CD4-positive, alpha-beta memory T cell (primary cell): ENCODE measurements at places on chromosomes 12 and 14. TPM values are rescaled to one million over a fixed set of nuclear protein-coding genes. Genes with fewer than 3 reads are reported as not detected.

The TMPRSS12 gene
- not detected for polyA plus RNA-seq

The MYO1H gene
- polyA plus RNA-seq, result not detected

The CABP1 gene
- polyA plus RNA-seq, result not detected

The SMCO3 gene
- polyA plus RNA-seq, result 0.31 TPM

The PPP1CC gene
- polyA plus RNA-seq, result 216 TPM

The SIX4 gene
- polyA plus RNA-seq, result not detected

The SOAT2 gene
- 0.85 TPM for polyA plus RNA-seq

The CDCA4 gene
- polyA plus RNA-seq, result 18.7 TPM

The MSI1 gene
- polyA plus RNA-seq, result not detected

The INTS13 gene
- polyA plus RNA-seq, result 20.6 TPM

The ESPL1 gene
- polyA plus RNA-seq, result not detected

GRCh38 chr12:83827860-83828259 lies 1084.7 kb downstream of the SLC6A15 start:
- H3K27ac ChIP-seq, result no peak overlapping the region
- H3K36me3 ChIP-seq, result no peaks in the 10 kb centered on the region
- no peak overlapping the region for H3K4me3 ChIP-seq
- DNase-seq, result no peak
- no peaks in the 10 kb centered on the region for H3K27me3 ChIP-seq
- H3K4me1 ChIP-seq, result no peaks in the 10 kb centered on the region

GRCh38 chr14:87489196-87489819 lies 503.7 kb downstream of the GALC start:
- H3K4me1 ChIP-seq, result no peaks in the 10 kb centered on the region
- H3K27ac ChIP-seq, result no peak overlapping the region
- H3K36me3 ChIP-seq, result no peaks in the 10 kb centered on the region
- no peak overlapping the region for H3K4me3 ChIP-seq
- no peak for DNase-seq
- no peaks in the 10 kb centered on the region for H3K27me3 ChIP-seq

GRCh38 chr12:57031138-57031725 lies 14.9 kb upstream of the TAC3 start:
- H3K4me1 ChIP-seq, result peaks cover 30% of the 10 kb centered on the region
- no peaks in the 10 kb centered on the region for H3K36me3 ChIP-seq
- peak; percentile 17 for DNase-seq
- H3K27me3 ChIP-seq, result no peaks in the 10 kb centered on the region

DNA sequence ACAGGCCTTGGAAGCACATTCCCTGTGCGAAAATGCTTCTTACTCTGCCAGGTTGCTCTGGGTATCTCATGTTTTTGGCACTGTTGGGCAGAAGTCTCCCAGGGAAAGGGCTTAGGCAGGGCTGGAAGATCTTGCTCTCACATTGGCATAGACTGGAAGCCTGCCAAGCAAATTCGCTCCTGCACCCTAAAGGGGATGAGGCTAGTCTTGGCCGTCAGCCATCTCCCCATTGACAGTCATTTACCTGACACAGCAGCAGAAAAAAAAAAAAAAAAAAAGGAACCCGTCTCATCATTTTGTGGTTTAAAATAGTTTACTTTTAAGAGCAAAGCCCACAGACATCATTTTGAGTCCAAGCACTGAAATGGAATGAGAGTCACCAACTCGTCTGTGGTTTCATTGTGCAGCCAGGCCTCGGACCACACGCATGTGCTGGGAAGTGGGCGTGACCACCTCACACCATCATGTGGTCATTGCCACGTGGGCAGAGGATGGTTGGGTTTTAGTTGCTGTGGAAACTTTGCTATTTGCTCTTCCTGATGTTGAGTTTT lies 84.8 kb downstream of the NRXN3 start:
- no peaks in the 10 kb centered on the region for H3K4me1 ChIP-seq
- H3K27ac ChIP-seq, result no peak overlapping the region
- H3K27me3 ChIP-seq, result no peaks in the 10 kb centered on the region
- no peak for DNase-seq
- no peak overlapping the region for H3K4me3 ChIP-seq
- H3K36me3 ChIP-seq, result no peaks in the 10 kb centered on the region

DNA sequence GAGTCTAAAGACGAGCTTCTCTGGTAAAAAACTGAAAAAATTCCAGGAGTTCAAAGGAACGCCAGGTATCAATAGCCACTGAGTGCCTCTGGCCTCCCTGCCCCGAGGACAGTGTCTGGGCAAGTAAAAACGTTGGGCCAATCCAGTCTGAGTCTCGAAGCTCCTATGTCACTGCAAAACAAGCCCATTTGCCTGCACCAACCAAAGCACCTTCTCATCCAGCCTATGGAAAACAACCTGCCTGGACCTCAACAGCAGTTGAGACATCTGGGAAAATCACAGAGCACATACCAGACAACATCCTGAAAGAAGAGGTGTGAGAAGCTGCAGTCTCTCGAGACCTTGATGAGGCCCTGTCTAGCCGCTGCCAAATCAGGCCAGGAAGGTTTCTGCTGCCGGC lies 56.6 kb downstream of the RNF34 start:
- H3K36me3 ChIP-seq, result peaks cover 3% of the 10 kb centered on the region
- no peak overlapping the region for H3K4me3 ChIP-seq
- no peak for DNase-seq
- H3K27ac ChIP-seq, result no peak overlapping the region
- no peaks in the 10 kb centered on the region for H3K27me3 ChIP-seq

DNA sequence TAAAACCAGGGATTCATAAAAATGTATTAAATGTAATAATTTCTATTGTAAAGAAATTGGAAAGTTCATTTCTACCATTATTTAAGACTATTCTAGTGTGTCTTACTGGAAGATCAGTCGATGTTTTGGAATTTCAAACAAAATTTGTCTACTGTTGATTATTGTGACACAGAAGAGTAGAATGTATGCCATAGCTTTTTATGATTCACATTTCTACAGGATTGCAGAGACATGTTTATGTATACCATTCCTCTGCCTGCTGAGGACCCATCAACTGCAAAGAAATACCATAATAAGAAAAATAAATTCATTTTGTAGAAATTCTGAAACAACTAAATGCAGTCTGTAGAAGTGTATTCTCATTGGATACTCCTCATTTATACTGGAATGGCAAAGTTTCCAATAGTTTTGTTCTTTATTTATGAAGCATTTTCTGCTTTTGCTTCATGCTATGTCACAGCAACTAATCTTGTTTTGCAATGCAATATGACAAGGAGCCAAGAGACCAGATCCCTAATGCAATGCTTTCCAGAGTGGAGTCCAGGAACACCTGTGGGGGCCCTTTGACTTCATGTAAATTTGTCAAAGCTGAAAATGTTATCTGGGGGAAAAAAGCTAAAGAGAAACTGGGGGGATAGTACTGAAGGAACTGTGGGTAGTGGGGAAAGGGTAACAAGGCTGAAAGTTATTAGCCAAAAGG lies 172.9 kb upstream of the LRIG3 start:
- no peak overlapping the region for H3K4me3 ChIP-seq
- no peaks in the 10 kb centered on the region for H3K36me3 ChIP-seq
- no peaks in the 10 kb centered on the region for H3K27me3 ChIP-seq
- DNase-seq, result no peak

DNA sequence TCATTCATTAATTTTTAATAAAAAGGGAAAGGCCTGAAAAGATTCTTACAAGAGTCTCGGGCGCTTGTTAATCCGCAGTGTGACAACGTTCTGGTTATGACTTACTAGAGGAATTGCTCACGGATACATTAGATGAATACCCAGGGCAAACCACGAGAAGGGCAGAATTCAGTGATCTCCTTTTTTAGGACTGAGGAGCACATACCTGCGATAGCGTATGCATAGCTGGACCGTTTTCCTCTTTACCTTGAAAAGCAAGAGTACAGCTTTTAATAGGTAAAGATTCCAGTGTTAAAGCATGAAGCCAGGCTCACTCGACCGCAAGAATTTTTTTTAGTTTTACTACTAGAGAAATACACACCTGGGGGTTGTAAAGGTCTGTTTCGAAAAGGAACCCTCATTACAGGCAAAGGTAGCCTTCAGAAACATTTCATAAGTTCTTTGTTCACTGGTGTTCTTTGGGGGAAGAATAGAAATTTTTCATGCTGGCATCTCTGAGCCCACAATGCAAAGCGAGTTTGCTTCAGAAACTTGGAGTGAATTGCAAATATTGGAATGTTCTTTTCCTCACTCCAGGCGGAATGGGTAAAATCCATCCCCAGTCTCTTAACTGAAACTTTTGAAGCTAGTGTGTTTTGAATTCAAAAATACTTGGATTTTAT lies 953 bp downstream of the MAPK1IP1L start:
- no peak for DNase-seq
- H3K27ac ChIP-seq, result peak overlapping the region; percentile 100
- H3K4me3 ChIP-seq, result peak overlapping the region; percentile 98
- H3K4me1 ChIP-seq, result peaks cover 48% of the 10 kb centered on the region
- H3K27me3 ChIP-seq, result no peaks in the 10 kb centered on the region

DNA sequence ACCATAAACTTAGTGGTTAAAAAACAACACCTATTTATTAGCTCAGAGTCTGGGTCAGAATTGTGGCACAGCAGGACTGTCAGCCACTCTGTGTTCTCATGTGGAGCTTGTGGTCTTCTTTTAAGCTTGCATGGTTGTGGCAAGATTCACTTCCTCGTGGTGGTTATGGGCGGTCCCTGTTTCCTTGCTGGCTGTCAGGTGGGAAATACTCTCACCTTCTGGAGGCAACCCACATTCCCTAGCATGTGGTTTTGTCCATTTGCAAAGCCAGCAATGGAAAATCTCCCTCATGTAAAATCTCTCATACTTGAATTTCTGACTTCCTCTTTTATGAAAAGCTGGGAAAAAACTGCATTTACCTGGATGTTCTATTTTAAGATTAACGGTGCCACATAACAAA lies 229.8 kb downstream of the ALX1 start:
- no peaks in the 10 kb centered on the region for H3K36me3 ChIP-seq
- no peaks in the 10 kb centered on the region for H3K4me1 ChIP-seq
- H3K27me3 ChIP-seq, result no peaks in the 10 kb centered on the region
- H3K4me3 ChIP-seq, result no peak overlapping the region
- DNase-seq, result no peak

DNA sequence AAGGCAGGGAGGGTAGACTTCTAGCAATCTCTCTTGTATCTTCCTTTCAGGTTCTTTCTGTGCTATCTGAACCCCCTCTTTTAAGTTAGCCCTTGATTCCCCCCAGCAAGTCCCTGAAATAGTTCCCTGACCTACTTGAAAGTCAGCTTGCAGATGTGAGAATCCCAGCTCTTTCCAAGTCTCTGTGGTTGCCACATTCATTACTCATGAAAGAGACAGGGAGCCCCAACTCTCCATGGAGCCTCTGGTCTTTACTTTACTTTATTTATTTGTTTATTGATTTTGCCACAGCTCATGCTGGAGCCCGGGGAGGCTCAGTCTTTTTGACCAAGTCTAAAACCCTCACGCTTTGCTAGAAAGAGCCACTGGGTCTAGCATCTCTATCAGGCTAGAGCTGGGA lies 193.6 kb upstream of the FAR2 start:
- no peak for DNase-seq
- H3K4me1 ChIP-seq, result no peaks in the 10 kb centered on the region
- H3K4me3 ChIP-seq, result no peak overlapping the region
- no peaks in the 10 kb centered on the region for H3K27me3 ChIP-seq
- H3K36me3 ChIP-seq, result no peaks in the 10 kb centered on the region
- no peak overlapping the region for H3K27ac ChIP-seq

DNA sequence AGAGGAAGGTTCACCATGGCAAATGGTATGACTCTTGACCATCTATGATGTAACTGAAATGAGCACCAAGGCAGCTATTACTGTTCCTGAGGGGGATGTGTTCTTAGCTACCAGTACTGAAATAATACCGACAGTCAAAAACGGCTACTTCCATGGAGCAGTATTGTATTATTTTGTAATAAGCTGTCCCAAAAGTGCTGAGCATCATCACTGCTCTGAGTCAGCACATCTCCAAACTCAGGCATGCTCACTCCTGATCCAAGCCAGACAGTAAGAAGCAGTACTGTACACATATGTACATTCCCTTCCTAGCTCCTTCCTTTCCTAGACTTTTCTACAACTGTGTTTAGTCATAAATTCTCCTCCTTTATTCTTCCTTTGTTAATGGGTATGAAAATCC lies 8.6 kb downstream of the VTI1B start:
- peaks cover 1% of the 10 kb centered on the region for H3K36me3 ChIP-seq
- no peak overlapping the region for H3K4me3 ChIP-seq
- peaks cover 36% of the 10 kb centered on the region for H3K4me1 ChIP-seq
- DNase-seq, result no peak
- H3K27me3 ChIP-seq, result no peaks in the 10 kb centered on the region

DNA sequence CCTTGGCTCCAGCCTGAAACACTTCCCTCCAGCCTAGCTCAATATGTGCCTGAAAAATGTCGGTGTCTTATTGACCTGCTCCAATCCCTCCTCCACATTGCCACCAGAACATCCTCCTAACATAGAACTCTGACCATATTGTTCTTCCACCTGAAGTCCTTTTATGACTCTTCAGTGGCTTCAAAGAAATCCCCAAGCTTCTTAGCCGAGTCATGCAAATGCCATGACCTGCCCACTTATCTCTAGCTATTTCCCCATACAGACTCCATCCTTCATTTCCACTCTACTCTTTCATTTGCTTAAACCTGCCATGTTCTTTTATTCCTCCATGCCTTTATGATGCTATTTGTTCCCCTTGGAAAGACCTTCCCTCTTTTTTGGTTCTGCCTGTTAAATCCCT lies 568.6 kb downstream of the ETNK1 start:
- no peak overlapping the region for H3K27ac ChIP-seq
- no peaks in the 10 kb centered on the region for H3K4me1 ChIP-seq
- no peak overlapping the region for H3K4me3 ChIP-seq
- DNase-seq, result no peak
